CD4-positive, alpha-beta T cell treated with Interleukin-4 for 4 hours (primary cell): ENCODE measurements at places on chromosomes 2 and 18.

DNA sequence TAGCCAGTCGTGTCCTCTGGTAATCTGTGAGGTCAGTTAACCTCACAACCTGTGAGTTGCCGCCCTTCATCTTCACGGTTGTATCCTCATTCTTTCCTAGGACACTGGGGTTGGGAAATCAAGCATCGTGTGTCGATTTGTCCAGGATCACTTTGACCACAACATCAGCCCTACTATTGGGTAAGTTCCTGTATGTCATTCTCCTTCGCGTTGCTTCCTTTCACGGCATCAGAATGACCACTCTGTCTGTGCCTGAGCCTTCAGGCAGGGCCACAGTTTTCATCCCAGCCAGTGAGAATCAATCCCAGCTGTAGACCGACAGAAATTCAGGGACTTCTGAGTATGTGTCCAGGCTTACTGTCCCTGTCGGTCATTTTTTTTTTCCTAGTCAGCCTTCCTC lies 67.1 kb downstream of the RAB31 start:
- no peak for DNase-seq

DNA sequence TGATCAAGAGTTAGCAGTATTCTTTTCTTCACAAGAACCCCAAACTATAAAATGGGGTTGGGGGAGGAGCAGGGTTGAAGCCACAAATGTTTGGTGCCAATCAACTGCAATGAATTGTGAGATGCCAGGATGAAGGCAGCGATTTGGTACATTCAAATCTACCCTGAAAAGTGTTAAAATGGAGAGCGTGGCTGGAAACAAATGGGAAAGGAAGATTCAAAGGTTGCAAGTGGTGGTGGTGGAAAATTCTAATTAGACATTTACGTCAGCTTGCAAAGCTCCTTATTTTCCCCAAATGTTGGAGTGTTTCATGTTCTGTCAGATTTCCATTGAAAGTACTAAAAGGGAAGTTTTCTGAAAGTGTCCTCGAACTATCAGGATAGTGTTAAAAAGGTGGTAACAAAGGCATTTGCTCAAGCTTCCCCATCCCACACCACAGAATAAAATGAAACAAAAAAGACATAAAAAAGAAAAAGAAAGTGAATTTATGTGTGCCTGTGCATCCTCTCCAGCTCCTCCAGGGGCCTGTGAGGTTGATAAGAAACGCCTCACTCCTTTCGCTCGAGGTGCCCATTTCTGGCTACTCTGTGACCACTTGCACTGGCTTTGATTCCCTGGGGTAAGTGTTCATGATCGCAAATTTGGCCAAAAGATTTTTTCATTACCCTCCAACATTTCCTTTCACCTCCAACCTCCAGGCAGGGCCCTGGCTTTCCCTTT lies 424.1 kb upstream of the POU3F3 start:
- no peak for DNase-seq

DNA sequence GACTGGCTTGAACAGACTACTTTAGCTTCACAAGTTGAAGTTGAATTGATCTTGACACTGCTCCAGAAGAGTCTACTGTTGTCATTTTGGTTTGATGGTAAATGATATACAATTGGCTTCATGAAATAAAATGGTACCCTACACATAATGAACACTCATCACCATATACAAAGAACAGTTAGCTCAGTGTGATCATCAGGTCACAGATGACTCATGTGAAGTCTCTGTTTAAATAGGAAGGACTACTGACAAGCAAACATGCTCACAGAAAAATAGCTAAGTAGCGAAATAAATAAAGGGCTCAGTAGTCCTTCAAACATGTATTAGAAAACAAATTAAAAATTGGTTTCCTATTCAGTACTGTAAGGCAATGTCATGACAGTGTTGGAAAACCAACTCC lies 96.2 kb downstream of the MEIS1 start:
- DNase-seq = no peak

GRCh38 chr2:2707206-2707991 lies 376.3 kb upstream of the MYT1L start:
- no peak for DNase-seq

GRCh38 chr2:198259496-198259895 lies 455.1 kb downstream of the PLCL1 start:
- no peak for DNase-seq

DNA sequence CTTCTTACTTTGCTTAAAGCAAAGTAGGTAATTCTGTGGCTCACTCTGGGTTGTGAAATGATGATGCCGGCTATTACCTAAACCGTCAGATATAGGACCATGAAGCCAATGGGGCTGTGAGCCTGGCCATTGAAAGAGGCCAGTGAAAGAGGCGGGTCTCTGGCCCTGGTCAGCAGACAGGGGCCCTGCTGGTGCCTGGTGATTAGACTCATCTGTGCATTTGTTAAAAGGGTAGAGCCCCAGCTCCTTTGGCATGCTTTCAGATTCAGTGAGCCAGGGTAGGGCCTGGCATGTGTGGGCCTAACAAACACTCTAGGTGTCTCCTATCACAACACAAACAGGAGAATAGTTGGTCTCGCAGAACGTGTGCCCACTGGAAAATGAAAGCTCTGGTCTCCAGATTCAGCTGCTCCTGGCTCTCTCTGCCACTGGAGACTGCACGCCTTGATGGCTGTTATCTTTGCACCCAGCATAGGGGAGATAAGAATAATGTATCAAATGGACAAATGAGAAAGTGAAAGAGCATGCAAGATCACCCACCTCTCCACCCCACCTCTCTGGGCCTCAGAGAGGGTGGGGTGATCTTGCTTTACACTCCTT lies 6.9 kb downstream of the LRRC30 start:
- DNase-seq = no peak

DNA sequence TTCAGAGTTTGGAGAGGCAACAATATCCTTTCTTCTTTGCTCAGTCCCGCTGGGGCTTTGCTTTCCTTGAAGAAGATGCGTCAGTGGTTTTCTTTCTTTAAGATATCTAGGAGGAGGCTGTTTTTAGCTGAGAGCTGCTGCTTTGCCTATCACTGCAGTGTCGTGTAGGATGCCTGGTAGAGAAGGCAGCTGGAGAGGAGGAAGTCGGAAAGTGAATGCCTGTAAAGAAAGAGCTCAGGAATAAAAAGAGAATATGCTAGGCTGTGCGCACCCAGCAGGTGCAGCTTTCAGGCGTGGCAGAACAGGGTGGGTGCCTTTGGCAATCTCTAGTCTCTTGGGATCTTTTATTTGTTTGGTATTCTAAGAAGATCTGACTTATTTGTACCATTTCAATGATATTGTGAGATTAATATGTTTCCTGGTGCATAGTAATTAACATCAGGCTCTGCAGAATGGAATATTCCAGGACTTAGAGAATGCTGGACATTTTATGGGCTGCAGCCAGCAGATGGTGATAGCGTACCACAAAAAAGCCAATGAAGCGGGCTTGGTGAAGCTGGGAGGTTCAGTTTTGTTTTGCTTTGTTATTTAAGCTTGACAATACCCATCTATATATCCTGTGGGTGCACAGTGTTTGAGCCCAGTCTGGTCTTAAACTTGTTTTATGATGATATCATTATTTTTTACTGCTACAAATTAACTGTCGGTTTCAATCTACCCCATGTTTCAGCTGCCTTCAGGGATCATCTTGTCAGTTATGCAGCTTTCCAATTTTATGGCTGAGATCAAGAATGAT lies 34.9 kb downstream of the CAVIN2 start:
- peak; percentile 9 for DNase-seq

DNA sequence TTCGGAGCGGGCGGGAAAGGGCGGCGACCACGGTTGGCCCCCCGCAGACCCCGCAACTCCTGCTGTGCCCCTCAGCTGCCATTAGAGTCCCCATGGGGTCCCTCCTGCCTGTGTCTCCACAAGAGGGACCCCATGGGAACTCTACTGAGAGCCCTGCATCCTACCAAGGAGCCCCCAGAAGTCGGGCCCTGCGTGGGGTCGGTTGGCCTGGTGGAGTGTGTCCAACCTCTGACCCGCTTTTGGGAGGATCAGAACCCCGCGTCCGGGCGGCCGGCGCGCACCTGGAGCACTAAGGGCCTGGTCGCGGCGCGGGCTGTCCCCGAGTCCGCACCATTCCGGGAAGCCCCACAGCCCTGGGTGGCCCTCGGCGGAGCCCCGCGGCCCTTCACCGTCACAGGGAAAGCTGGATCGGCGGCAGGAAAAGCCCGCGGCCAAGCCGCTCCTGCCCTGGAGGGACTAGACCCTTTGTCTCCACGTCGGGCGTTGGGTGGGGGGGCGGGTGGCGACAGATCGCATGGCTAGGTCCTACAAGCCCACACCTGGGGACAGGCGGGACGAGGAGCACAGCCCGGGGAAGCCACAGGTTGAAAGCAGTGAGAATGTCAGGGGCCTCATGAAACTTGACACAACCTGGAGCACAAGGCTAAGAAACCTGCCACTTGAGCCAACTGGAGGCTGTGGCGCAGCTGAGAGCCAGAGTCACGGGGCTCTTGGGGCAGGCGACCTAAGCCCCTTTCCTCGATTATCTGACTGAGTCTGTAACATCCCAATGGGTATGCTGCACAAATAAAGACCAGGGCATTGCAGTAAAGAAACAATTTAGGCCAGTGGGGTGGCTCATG lies 11.2 kb upstream of the CXXC1 start:
- DNase-seq = no peak

- no peak for DNase-seq
Observed at GRCh38 chr18:29377346-29377745, 1200.4 kb upstream of the CDH2 start.

DNA sequence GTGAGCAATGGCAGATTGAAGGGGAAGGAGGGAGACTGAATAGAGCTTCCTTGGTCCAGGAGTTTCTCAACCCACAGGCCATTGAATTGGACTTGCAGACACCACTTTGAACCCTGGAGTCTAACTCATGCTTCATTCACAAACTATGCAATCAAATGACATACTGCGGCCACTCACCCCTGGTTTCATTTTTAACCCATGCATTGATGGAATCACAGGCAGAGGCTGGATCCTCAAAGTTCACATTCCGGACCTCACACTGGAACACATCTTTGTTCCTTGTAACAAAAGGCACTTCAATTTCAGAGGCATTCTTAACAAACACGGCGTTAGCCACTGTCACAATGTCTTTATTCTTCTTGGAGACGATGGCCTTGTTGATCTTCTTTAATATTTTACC lies 40.7 kb downstream of the MRPL44 start:
- DNase-seq = no peak

DNA sequence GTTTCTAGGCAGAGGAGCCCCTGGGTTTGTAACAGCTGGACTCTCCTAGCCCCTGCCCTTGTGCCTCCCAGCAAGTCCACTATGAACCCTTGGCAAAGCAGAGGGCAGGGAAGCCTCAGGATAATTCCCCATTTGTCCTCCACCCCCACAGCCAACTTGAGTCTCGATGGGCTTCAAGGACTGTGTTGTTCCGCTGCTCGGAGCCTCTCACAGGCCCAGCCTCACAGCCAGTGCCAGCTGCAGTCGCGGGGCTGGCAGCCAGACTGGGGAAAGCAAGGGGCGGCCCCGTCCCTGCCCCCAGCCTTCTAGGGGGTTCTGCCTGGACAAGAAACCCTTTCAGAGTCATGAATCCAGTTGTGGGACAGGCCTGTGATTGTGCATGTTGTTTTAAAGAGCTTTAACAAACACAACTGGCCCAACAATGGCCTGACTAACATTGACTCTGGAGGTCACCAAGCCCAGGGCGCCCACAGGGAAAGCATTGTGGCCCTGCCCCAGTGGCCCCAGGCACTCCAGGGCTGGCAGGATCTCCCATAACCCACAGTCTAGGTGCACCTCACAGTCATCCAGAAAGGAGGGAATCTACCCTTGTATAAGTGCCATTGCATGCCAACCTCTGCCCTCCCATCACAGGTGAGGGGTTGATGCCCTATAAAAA lies 71.8 kb upstream of the DAPL1 start:
- no peak for DNase-seq

DNA sequence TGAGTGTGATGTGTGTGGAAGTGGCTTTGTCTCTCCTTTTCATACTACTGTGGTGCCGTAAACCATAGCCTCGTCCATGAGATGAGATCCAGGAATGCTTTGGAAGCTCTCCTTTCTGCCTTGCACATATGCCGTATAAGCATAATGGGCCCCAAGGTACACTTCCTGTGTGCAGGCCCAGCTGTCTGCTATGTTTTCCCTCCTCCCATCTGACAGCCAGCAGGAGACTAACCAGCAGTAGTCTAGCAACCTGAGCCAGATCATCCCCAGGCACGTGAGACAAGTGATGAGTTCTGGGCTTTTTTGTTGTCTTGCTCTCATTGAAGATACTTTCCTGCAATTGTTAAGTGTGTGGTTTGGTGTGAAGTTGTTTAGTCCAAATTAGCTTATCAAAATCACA lies 555.5 kb upstream of the LRRTM4 start:
- DNase-seq = no peak

GRCh38 chr18:36650266-36650665 lies 178.5 kb downstream of the TPGS2 start:
- DNase-seq = no peak

DNA sequence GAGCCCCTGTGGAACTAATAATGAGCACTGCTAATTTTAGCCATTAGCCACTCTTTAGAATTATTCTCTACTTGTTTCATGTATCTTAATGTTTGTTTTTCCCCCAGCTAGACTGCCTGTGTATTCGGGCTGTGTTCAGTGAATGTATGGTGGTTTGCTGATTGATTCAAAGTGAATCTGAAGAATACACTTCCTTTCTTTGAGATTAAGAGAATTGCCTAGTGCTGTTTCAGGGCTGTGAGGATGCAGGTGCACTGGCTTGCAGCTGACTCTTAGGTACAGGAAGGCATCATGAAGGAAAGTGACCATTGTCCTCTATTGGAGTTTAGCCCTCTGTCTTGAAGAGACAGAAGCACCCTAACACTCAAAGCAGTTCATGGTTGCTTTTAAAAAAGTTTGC lies 138.7 kb downstream of the CERS6 start:
- DNase-seq = no peak

DNA sequence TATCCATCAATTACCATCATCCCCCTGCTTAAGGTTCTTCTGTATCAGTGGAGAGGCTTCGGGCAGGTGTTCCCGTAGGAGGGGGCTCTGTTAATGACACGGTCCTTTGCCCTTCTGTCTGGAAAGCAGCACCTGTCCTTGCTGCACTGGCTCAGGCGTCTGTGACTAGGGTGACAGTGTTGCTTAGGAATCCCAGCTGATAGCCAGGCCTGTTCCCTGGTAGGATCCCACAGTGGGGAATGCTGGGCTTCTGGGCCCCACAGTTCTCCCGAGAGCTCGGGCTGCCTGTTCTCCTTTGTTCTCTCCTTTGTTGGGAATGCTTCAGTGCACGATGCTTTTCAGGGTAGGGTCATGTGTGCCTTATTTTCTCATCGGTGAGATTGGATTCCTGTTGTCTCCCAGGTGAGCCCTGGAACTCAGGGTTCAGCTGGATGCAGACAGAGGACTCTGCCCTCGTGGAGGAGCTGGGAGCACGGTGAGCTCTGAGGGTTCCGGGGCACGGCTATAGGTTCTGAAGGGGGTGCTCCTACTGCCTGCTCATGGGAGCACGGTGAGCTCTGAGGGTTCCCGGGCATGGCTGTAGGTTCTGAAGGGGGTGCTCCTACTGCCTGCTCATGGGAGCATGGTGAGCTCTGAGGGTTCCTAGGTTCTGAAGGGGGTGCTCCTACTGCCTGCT lies 9.6 kb downstream of the SNTG2 start:
- DNase-seq = no peak

- no peak for DNase-seq
Observed at GRCh38 chr2:98532756-98533155, 75.6 kb downstream of the COA5 start.

- no peak for DNase-seq
Observed at GRCh38 chr2:164815071-164815793, 26.4 kb downstream of the COBLL1 start.

GRCh38 chr2:79453918-79454317 lies 58.9 kb upstream of the CTNNA2 start:
- DNase-seq = no peak

- DNase-seq = no peak
Observed at GRCh38 chr2:41061356-41061755, 609.5 kb upstream of the SLC8A1 start.

GRCh38 chr2:157938556-157938955 lies 62.4 kb upstream of the ACVR1 start:
- no peak for DNase-seq
